ENCODE measurements at places on chromosomes 1 and 21.

GRCh38 chr1:84141182-84142003, 2.7 kb upstream of the PRKACB start:
- DNase-seq, result no peak

- DNase-seq, result no peak
Measured at GRCh38 chr1:245894843-245895242, 612.2 kb downstream of the SMYD3 start.

DNA sequence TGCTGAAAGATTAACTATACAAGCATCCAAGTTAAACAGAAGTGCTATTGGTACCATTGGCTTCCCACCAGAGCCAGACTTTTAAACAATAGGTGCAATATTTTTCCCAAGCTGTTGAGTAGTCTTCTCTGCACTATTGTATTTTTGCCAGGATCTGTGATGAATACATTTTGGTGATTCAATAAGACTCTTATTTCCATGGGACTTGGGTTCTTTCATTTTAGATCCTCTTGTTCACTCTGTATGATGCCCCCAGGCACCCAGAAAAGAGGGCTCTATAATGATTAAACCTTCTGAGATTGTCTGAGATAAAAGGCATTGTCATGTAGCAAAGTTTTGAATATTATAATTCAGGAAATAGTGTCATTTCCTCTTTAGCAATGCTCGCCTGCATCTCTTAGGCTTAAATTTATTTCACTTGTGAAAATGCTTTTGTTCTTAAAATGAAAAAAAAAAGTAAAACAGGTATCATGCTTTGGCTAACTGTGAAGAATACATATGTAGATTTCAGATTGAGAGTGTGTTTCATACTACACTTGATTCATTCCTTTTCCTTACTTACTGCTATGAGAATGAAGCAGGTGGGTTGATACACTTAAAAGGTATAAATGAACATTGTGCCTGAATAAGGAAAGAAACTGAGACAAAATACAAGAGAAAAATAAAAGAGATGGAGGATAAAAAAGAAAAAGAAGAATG, 275.0 kb downstream of the HMCN1 start:
- no peak for DNase-seq

- peak; percentile 76 for DNase-seq
Measured at GRCh38 chr1:38941527-38942019, at the start of gene RHBDL2. RHBDL2 (minus strand) TSS chr1:38941830; CDS start chr1:38919212, 22,618 bp downstream.

DNA sequence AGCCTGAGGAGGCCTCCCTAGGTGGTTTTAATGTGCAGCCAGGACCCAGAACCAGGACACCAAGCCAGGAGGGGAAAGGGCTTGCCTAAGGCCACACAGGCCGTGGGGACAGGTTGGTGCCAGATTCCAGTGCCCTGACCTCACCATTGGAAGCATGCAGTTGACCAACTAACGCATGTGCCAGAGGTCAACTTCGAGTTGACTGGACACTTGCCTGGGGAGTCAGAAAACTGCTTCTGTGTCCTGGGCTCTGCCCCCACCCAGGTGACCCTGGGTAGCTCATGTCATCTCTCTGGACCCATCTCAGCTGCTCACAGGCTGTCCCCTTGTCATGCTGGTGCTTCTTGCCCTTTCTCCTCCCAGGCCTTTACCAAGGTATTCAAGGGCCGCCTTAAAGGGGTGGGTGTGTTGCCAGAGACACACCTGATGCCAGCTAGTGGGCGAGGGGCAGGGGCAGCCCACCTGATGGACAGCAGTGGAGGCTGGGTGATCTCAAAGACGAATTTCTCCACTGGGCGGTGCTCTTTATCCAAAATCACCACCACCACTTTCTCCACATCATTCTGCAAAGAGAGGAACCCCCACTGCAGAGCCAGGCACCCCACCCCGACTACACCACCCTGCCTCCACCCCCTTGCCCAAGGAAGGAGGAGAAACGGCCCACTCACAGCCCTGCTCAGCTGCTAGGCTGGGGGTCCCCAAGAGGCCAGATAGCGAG, 4.4 kb downstream of the MAD2L2 start:
- no peak for DNase-seq

GRCh38 chr21:23921670-23922418, 1685.4 kb downstream of the MRPL39 start:
- DNase-seq, result no peak

GRCh38 chr1:30773722-30774358, 16.3 kb upstream of the LAPTM5 start:
- DNase-seq, result no peak

GRCh38 chr1:175148068-175148467, 44.5 kb downstream of the KIAA0040 start:
- DNase-seq, result no peak

DNA sequence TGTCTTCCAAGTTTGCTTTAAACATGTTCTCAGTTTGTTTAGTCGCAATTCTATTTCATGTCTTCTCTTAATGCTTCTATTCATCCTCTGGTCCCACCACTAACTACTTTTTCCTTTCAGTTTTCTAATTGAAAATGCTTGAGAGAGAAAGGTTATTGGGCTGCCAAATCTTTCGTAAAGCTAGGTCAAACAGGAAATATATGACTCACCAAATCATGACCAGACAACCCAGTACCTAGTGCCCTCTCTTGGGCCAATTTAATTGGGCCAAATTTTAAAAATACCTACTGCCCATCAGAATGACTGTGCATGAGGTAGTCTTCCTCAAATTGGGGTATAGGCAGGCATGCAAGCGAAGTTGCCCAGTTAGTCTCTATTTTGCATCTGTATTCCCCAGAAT, 295.4 kb upstream of the PBX1 start:
- DNase-seq, result no peak

- DNase-seq, result no peak
Measured at GRCh38 chr1:72623299-72623708, 341.0 kb upstream of the NEGR1 start.

DNA sequence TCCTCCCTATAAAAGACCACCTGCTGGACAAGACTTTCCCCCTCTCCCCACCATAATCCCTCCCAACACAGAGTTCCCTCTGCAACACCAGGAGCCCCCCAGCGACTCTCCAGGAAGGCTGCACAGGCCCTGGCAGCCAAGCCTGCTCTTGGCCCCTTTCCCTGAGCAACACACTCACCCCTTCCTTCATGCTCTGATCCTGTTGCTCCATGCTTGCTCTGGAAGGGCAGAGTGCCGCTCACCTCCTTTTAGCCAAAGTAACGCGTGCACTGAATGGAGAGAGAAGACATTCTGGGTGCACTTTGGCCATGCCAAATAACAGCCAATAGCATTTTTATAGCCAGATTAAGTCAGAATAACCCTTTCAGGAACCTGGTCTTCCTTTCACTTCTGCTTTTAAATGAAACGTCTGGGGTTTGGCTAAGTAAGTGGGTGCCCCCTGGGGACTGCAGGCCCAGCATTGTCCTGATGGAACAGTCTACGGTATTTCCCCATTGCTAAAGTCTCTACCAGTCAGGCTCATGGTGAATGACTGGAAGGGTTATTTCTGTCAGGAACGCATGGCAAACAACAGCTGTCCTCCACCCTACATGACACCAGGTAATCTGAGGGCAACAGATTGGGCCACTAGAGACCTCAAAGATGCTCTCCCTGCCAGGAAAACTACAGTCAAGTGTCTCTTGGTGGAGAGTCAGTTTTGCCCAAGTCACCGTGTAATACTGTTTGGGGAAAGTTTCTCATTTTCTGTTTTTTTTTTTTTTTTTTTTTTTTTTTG, at the start of gene SLC2A5:
Gene SLC2A5 (minus strand): TSS at position 310 of the 775 bp plus-strand sequence. CDS start 99 bp downstream, at position 211.
- DNase-seq, result peak; percentile 39

GRCh38 chr1:196723325-196724185, 51.1 kb upstream of the CFHR3 start:
- DNase-seq, result peak; percentile 21

GRCh38 chr1:171219346-171220080, 28.8 kb upstream of the FMO1 start:
- no peak for DNase-seq

- no peak for DNase-seq
Measured at GRCh38 chr1:245129319-245130240, 25.2 kb upstream of the KIF26B start.

- DNase-seq, result no peak
Measured at GRCh38 chr1:226984521-226985238, 44.6 kb downstream of the COQ8A start.

GRCh38 chr1:236844499-236845271, 49.6 kb downstream of the MTR start:
- DNase-seq, result no peak

DNA sequence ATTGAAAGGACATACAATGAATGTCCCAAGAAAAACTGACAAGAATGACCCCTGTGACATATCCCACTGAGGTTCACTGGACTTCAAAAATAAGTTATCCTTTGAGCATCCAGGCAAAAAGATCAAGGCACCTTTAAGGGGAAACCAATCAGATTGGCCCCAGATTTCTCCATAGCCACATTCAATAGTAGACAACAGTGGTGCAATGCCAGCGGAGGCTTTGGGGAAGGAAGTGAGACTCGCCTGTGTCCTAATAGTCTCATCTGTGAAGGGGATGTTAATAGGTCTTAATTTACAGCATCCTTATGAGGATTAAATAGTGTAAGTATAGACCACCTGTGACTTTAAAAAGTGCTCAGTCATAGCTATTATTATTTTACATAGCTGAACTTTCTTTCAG, 21.5 kb downstream of the RPL5 start:
- no peak for DNase-seq

DNA sequence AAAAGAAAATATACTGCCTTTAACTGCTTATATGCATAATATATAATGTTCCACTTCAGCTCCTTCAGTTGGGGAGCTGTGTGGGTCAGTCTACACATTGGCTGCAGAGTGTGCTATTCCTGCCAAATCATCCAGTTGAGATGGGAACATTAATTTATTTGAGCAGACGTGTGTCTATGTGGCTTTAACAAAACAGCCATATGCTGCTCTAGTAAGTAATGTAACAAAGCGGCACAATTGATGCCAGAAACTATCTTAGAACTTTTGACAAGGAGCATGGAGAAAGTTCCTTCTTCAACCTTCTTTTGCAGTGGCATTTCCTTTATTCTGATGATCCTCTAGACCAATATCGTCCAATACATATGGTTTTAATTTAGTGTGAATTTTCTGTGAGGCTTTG, 285.9 kb upstream of the C1orf87 start:
- DNase-seq, result no peak

DNA sequence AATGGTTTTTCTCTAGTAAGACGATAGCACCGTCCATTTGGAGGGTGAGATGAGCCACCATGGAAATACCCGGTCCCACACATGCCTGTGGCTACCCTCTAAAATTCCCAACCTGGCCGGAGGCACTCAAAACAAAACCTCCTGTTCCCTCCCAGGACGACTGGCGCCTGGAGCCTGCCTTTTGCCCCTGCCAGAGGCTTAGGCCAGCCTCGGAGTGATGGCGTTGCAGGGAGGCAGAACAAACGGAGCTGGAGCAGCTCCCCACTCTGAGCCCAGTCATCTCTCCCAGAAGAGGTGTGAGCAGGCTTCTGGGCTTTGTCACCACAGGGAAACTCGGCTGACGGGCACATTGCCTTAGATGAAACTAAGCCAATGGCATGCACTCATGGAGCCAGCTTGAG, 213.7 kb upstream of the HOOK1 start:
- DNase-seq, result peak; percentile 37

GRCh38 chr1:23791516-23792047, 637 bp downstream of the LYPLA2 start:
- no peak for DNase-seq

GRCh38 chr1:62294261-62294660, 25.0 kb downstream of the KANK4 start:
- DNase-seq, result no peak

GRCh38 chr1:14697353-14697752, 98.9 kb downstream of the KAZN start:
- DNase-seq, result no peak

DNA sequence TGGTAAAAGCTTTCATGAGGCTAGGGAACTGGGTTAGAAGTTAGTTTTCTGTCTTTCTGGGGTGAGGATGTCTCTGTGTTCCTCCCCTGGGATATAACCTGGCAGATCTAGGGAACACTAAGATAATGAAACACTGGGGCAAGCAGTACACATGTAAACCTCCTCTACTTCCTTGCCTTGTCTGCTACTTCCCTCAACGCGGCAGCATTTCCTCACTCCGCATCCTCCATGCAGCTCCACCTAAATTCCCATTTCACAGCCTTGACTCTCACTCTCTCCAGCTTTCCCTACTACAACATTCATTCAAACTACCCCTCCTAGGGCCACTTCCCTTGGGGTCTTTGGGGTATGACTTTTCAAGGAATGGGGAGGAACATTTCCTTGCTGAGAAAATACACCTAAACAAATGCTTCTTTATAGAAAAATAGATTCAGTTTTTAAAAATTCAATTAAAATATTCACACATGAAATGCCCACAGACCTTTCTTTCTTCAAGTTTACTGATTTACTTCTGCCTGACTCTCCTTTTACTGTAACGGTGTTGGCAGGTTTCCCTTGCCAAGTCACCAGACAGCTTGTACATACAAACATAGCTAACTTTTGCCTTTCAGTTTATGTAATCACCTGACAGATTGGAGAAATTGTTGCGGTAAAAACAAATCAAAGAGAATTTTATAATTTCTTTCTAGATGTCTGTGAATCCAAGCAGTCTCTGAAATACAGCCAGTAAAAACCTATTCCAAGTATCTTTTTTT, 90.1 kb downstream of the TNFSF18 start:
- DNase-seq, result no peak

DNA sequence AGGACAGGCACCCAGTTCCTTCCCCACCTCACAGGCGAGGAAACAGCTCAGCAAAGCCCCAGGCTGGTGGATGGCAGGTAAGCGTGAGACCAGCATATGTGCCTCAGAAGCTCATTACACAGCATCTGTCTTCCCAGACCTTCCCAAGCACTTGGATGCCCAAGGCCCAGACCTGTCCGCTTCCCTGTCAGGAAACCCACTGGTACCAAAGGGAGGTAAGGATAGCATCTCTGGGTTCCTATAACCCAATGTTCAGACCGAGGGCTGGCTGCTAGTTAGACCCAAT, 3.3 kb downstream of the POFUT2 start:
- no peak for DNase-seq

DNA sequence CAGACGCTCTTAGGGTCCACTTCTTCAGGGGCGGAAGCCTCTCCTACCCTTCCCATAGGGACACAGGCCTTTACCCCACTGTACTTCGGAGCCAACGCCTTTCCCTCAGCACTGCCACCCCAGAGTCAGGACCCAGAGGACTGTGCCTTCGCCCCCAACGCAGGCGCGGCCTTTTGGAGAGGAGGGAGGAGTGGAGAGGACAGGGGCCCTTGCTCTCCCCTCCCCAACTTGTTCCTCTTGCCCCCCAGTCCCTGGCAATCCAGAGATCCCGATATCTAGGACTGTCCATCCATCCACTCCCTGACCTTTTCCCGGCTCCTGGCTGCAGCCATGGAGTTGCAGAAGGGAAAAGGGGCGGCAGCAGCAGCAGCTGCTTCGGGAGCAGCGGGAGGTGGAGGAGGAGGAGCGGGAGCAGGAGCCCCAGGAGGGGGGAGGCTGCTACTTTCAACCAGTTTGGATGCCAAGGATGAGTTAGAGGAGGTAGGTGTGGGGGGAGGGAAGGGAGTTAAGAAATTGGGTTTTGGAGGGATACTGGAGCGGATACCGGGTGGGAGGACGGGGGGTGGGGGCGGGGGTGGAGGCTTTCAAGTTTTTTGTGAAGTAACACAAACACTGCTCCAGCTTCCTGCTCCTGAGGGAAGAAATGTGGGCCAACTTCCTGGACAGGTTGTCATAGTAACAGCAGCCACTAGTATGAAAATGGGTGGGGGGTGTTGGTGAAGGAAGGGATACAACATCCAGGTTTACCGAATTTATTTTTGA, 636 bp downstream of the INTS3 start:
- DNase-seq, result peak; percentile 46

Data from left cardiac atrium (tissue), 4 donors.